ENCODE measurements at places on chromosomes 2 and 18. TPM values are rescaled to one million over a fixed set of nuclear protein-coding genes. Genes with fewer than 3 reads are reported as not detected.

GRCh38 chr18:79621501-79621900 is 58.1 kb upstream of the CTDP1 start:
- H3K4me1 ChIP-seq = no peaks in the 10 kb centered on the region
- H3K36me3 ChIP-seq = no peaks in the 10 kb centered on the region
- H3K4me3 ChIP-seq = no peak overlapping the region
- H3K27ac ChIP-seq = no peak overlapping the region
- H3K27me3 ChIP-seq = peaks cover 7% of the 10 kb centered on the region

GRCh38 chr18:5266721-5267120 is 28.8 kb downstream of the ZBTB14 start:
- no peak overlapping the region for H3K27ac ChIP-seq
- no peaks in the 10 kb centered on the region for H3K4me1 ChIP-seq
- no peaks in the 10 kb centered on the region for H3K27me3 ChIP-seq
- DNase-seq = no peak

- no peak overlapping the region for H3K4me3 ChIP-seq
- DNase-seq = peak; percentile 38
- H3K36me3 ChIP-seq = no peaks in the 10 kb centered on the region
- H3K27ac ChIP-seq = peak overlapping the region; percentile 10
- H3K27me3 ChIP-seq = no peaks in the 10 kb centered on the region
Measured at GRCh38 chr2:105873721-105874120, 129.0 kb downstream of the NCK2 start.

GRCh38 chr2:9392898-9393765 is 30.2 kb downstream of the ITGB1BP1 start:
- H3K36me3 ChIP-seq = no peaks in the 10 kb centered on the region
- H3K27me3 ChIP-seq = no peaks in the 10 kb centered on the region
- DNase-seq = no peak

- no peaks in the 10 kb centered on the region for H3K36me3 ChIP-seq
- DNase-seq = no peak
- no peaks in the 10 kb centered on the region for H3K27me3 ChIP-seq
- H3K4me3 ChIP-seq = no peak overlapping the region
Measured at GRCh38 chr2:6233993-6234392, 541.8 kb downstream of the SOX11 start.

Gene POTEJ
- not detected for total RNA-seq

Gene CFAP221
- total RNA-seq = not detected

Gene MOB1A
- 177 TPM for total RNA-seq

Measured in CD8-positive, alpha-beta memory T cell (primary cell).